ENCODE measurements at places on chromosomes 1 and 21.
A peak's percentile ranks its signal among the peaks of the same experiment; 100 is the strongest.

DNA sequence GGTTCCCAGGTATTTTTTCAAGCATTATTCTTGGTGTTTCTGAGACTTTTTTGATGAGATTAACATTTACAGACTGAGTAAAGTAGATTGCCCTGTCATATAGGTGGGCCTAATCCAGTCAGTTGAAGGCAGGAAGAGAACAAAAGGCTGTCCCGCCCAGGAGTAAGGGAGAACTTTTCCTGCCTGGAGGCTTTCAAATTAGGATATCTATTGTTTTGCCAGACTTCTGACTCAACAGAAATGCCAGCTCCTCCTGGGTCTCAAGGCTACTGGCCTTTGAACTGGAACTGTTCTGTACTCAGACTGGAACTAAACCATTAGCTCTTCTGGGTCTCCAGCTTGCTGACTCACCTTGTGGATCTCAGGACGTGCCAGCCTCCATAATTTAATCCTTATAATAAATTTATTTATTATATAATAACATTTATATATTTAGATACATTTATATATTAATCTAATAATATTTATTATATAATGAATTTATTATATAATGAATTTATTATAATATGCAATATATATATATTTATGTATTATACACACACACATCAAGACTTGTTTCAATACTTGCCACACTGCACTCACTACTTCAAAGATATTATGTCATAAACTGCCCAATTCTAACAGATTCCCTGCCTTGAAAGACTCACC lies 510.8 kb upstream of the B3GALT2 start:
- DNase-seq: no peak

DNA sequence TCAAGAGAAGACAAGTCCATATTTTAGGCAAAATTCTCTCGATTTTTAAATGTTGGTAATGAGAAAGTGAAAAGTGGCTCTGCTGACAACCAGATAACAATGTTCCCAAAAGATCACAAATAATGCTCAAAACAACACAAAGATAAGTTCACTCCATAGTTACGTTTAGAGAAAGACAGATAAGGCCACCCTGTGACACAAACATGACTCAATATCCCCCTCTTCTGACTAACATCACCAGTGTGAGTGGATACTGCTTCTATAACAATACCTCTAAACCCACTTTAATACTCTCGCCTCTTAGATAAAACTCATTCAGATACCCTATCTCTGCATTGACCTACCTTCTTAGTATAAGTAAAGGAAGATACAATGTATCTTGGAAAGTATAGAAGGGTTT lies 51.2 kb upstream of the RGS7 start:
- DNase-seq: peak; percentile 32

DNA sequence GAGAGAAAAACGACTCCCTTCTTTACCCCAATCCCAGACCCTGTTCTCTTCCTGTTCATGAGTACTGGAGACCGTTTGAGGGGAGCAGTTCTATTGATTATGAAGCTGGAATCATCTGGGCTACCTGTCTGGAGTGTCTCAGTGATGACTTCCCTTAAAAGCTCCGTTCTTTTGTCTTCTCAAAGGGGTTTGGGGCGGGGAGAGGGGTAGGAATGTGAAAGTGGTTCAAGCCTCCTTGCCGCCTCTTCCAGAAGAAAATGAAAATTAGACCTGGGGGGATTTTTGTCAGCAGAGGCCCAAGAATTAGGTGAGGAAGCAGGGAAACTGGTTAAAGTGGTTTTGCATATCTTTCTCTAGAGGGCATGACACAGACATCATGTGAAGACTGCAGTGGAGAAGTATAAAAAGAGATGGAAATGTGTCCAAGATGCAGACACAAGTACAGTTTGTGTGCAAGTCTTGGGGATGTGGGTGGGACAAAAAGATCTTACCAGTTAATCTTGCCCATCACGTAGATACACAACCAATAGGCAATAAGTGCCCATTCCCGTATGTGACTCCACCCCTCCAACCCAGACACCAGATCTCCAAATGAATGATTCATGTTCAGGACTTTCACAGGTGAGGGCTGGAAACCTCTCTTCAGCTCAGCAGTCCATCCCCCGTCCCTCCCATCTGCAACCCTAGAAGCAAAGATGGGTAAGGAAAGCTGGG lies 470 bp upstream of the MTMR11 start:
- no peak for DNase-seq

- DNase-seq: no peak
These were observed 24.1 kb downstream of the KCNJ15 start for GRCh38 chr21:38280867-38281266.

GRCh38 chr1:157595356-157595755 lies 2.5 kb downstream of the FCRL4 start:
- DNase-seq: no peak

- no peak for DNase-seq
These were observed 19.2 kb downstream of the SYT6 start for GRCh38 chr1:114134518-114134917.

Data from Ammon's horn (tissue), 1 donor.